ENCODE measurements at places on chromosomes 6 and 20. TPM values are rescaled to one million over a fixed set of nuclear protein-coding genes. Genes with fewer than 3 reads are reported as not detected.

The CTCFL gene
- total RNA-seq: 0.10 TPM

The BTN1A1 gene
- total RNA-seq: not detected

The TGM6 gene
- 6.1 TPM for total RNA-seq

The PKHD1 gene
- total RNA-seq: 1.3 TPM

The SMIM28 gene
- not detected for total RNA-seq

The NXT1 gene
- total RNA-seq: 16.2 TPM

The ZNF292 gene
- total RNA-seq: 71.3 TPM

The ZNF165 gene
- total RNA-seq: 1.3 TPM

The ASIP gene
- total RNA-seq: 7.6 TPM

The INSM1 gene
- total RNA-seq: not detected

The TFAP2D gene
- not detected for total RNA-seq

The PLCB1 gene
- 23.8 TPM for total RNA-seq

The BANF2 gene
- total RNA-seq: not detected

The OPRL1 gene
- 0.89 TPM for total RNA-seq

The HFE gene
- total RNA-seq: 4.6 TPM

The SALL4 gene
- 2.7 TPM for total RNA-seq

The RNF144B gene
- total RNA-seq: 24.4 TPM

The ENPP5 gene
- 0.99 TPM for total RNA-seq

The HLA-DRB5 gene
- total RNA-seq: 0.79 TPM

The TCF21 gene
- not detected for total RNA-seq

The WFDC5 gene
- 5.2 TPM for total RNA-seq

The CD164 gene
- total RNA-seq: 187 TPM

The REM1 gene
- total RNA-seq: 2.2 TPM

The ARG1 gene
- total RNA-seq: 23.9 TPM

The SEMG1 gene
- total RNA-seq: not detected

The DEFB132 gene
- total RNA-seq: not detected

The HLA-DQA2 gene
- 0.99 TPM for total RNA-seq

The GNMT gene
- total RNA-seq: 0.20 TPM

The APOBEC2 gene
- total RNA-seq: 60.6 TPM

The POU5F1 gene
- 0.69 TPM for total RNA-seq

The SLC25A27 gene
- total RNA-seq: 20.7 TPM

The LRRC1 gene
- 18.4 TPM for total RNA-seq

The SH3BGRL2 gene
- total RNA-seq: 19.5 TPM

The TGM2 gene
- 4.8 TPM for total RNA-seq

The DACT2 gene
- total RNA-seq: 2.6 TPM

The TUBB2B gene
- total RNA-seq: 17.8 TPM

The GGTLC1 gene
- not detected for total RNA-seq

The HSD17B8 gene
- total RNA-seq: 13.4 TPM

The PSORS1C2 gene
- 2.9 TPM for total RNA-seq

The LY86 gene
- total RNA-seq: 3.7 TPM

The ZC2HC1B gene
- not detected for total RNA-seq

The CCM2L gene
- total RNA-seq: 3.0 TPM

The ULBP1 gene
- 0.69 TPM for total RNA-seq

The OR2J3 gene
- not detected for total RNA-seq

The MUCL3 gene
- total RNA-seq: not detected

The CDH22 gene
- 0.89 TPM for total RNA-seq

The PRPH2 gene
- total RNA-seq: 2.8 TPM

The GJA1 gene
- total RNA-seq: 431 TPM

The MAP1LC3A gene
- total RNA-seq: 18.1 TPM

The CCN2 gene
- total RNA-seq: 83.1 TPM

The RAET1E gene
- total RNA-seq: 3.3 TPM

The ALDH8A1 gene
- total RNA-seq: 0.99 TPM

The GINS1 gene
- total RNA-seq: 7.3 TPM

The BPIFB1 gene
- not detected for total RNA-seq

The CAP2 gene
- total RNA-seq: 10.2 TPM

The CRYBG1 gene
- total RNA-seq: 24.9 TPM

The C6orf15 gene
- total RNA-seq: 4.7 TPM

The SLC32A1 gene
- total RNA-seq: not detected

All from skin of body (tissue), 3 donors.